Cortex of kidney (tissue), 1 donor: ENCODE measurements at places on chromosomes 11 and 22.

- no peak for DNase-seq
Measured at GRCh38 chr22:37485395-37486223, 575 bp downstream of the MFNG start.

- no peak for DNase-seq
Measured at GRCh38 chr11:13826505-13827278, 135.8 kb upstream of the SPON1 start.

GRCh38 chr11:119103793-119104192 lies 2.1 kb upstream of the DPAGT1 start:
- no peak for DNase-seq

DNA sequence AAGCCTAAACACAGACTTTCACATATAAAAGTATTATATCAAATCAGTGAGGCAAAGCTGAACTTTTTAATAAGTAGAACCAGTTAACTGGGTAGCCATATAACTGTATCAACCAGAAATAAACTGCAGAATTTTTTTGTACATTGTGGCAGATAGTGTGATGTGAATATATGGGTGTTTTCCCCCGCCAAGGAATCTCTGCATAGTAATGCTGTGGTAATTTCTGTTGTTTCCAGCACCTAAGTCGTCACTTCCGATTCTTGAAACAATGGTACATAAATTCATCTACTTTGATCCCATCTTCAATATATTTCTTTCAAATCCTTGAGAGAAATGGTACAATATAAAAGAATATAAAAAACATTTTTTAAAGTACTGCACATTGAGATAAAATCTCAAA lies 39.6 kb downstream of the NARS2 start:
- no peak for DNase-seq

GRCh38 chr22:17924076-17924475 lies 100.3 kb downstream of the MICAL3 start:
- no peak for DNase-seq

DNA sequence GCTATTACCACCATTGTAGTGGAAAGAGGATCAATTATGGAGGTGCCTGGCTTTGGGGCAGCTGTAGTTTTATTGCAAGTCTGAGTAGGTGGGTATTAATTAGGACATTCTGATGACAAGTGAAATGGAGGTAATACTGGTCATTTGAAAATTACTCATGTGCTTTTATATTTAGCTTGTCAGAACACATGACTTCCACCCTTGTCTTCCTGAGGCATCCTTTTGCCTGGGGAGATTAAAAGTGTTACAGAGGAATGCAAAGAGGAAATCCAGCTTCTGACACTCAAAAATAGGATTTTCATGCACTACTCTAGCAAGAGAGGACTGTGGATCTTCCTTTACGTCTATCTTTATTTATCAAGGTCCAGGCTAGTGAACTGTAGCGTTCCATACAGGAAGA lies 44.7 kb upstream of the CAPRIN1 start:
- DNase-seq: no peak

DNA sequence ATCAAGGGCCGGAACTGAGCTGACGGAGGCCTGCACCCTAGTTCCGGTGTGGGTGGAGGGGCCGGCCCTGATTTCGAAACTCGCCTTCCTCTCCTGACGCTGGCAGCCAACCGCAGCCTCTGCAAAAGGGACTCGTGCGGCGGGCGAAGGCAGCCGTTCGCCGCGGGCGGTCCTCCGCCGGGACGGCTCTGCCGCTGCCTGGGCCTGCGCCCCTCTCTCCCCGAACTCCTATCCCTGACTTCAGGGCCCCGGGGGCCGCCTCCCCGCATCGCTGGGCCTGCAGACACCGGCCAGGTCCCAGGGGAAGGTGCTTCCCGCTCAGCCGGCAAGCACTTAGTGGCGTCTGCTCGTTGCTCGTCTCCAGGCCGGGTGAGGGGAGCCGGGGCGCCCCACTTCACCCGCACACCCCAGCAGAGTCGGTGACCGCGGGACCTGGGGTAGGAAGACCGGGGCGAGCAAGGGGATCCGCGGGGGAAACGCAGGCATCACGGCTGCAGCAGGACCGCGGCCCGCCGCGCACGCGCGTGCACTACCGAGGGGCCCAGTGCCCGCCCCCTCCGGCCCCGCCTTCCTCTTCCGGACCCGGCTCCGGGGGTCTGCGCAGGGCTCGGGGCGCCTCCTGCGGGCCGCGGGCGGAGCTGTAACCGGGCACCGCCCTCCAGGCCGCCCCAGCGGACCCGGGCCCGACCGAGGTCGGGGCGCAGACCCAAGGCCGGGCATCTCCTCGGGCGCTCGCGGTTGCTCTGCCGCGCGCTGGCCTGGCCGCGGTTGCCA lies 464 bp upstream of the ANKRD13D start:
- no peak for DNase-seq

- no peak for DNase-seq
Measured at GRCh38 chr11:13206086-13206640, 71.4 kb upstream of the BMAL1 start.

GRCh38 chr11:95277868-95278267 lies 46.9 kb upstream of the SESN3 start:
- no peak for DNase-seq

DNA sequence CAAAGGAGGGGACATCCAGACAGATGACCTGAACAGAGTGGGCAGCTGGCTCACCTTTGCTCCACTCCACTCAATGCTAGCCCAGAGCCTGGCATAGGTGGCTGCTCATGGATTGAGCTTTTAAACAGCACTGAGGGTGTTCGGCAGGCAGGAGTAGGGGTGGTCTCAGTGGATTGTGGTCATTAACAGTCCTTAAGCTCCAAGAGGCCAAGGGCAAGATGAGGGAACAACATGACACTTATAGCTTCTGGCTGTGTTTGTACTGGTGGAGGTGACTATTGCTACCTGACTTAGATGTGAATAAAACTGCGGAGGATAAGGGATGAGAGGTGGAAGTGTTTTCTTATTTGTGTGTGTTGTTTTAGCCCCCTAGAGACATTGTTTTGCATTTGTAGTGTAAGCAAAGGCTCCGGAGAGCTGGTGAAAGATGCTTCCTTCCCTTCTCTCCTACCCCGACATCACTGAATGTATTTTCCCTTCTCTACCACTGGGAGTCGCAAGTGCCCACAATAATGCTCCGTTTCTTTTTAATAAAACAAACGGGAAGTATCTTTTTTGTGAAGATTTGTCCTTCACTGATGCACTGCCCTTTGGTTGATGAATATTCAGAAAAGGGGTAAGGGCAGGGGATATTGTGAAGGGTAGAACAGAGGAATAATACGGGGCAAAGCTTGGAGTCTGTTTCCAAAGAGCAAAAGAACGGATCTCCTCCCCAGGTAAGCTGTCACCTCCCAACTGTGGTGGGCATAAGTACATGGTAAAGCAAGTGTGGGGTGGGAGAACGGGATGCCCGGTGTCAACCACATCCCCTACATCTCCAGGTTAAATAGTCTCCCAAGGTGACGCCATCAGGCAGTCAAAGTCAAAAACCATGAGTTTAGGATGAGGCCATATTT lies 27.5 kb upstream of the MTNR1B start:
- DNase-seq: no peak

DNA sequence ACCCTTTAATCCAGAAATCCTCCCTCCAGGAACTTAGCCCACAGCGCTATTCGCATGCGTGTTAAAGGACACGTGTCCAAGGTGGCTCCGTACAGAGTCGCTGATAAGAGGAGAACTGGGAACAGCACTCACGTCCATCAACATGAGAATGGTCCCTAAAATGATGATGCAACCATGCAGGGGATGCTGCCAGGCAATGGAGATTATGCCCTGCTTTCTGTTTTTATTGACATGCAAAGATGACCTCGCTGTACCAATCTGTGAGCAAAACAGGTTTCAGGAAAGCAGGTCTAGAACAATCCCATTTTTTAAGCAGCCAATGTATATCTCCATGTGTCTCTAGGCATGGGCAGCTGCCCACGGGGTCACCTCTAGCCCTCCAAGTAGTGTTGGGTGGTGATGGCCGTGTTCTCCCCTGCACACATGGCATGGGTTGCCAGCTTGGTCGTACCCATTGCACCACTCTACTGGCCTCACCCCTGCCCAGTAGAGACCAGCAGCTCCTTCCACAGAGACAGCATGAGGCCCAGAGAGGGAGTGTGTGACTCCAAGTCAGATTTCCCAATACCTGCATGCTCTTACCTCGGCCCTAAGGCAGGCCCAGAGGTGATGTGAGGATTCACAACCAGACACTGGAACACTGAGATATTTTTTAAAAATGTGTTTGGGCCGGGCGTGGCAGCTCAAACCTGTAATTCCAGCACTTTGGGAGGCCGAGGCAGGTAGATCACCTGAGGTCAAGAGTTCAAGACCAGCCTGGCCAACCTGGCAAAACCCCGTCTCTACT lies 68.3 kb upstream of the LINC01488 start:
- no peak for DNase-seq

DNA sequence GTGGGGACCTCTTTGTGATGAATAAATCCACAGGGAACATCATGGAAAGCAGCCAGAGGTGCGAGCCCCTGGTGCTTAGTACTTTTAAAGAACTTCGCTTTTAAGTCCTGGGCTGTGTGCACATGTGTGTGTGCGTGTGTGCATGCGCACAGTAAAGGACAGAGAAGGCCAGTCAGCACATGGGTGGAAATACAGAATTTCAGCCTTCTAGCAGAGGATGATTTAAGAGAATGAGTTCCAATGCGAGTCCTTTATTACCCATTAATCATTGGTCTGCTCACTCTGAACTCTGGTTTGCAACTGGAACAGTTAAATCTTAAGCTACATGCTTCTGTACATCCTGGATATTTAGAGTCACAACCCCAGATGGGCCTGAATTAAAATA lies 18.9 kb downstream of the TEAD1 start:
- no peak for DNase-seq

GRCh38 chr11:120404495-120404894 lies 68.3 kb downstream of the ARHGEF12 start:
- no peak for DNase-seq

- DNase-seq: no peak
Measured at GRCh38 chr11:47215366-47215910, 664 bp downstream of the DDB2 start.

GRCh38 chr11:123111465-123111864 lies 49.5 kb upstream of the HSPA8 start:
- no peak for DNase-seq

GRCh38 chr22:29973269-29973668 lies 90.3 kb downstream of the MTMR3 start:
- DNase-seq: no peak

- DNase-seq: no peak
Measured at GRCh38 chr22:22450343-22450839, 58.2 kb downstream of the ZNF280B start.

DNA sequence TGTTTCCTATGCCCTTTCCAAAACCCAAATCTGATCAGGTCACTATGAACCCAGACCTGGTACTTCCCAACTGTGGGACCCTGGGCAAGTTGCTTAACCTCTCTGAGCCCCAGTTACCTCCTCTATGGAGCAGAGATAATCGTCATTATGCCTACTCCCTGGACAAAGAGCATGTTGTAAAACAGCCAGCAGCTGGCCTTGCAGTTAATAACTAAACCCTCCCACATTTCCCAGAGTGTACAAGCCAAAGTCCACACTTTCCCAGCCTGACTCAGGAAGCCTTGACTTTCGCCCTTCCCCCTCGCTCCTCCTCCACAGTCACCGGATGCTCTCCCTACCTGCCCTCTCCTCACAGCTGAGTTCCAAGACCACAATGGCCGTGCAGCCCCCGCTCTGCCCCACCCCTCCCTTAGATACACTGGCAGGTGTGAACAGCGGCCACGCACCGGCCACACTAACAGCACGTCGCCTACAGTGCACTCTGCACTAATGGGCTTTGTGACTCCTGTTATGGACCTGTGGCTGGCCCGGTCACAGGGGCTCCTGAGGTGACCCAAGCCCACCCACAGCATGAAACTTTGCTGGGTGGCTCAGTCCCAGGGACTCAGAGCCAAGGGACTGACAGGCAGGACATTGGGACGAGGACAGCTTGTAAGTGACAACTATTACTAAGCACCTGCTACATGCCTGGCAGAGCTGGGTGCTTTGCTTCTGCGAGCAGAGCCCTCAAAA lies 15.6 kb upstream of the MFNG start:
- DNase-seq: no peak

DNA sequence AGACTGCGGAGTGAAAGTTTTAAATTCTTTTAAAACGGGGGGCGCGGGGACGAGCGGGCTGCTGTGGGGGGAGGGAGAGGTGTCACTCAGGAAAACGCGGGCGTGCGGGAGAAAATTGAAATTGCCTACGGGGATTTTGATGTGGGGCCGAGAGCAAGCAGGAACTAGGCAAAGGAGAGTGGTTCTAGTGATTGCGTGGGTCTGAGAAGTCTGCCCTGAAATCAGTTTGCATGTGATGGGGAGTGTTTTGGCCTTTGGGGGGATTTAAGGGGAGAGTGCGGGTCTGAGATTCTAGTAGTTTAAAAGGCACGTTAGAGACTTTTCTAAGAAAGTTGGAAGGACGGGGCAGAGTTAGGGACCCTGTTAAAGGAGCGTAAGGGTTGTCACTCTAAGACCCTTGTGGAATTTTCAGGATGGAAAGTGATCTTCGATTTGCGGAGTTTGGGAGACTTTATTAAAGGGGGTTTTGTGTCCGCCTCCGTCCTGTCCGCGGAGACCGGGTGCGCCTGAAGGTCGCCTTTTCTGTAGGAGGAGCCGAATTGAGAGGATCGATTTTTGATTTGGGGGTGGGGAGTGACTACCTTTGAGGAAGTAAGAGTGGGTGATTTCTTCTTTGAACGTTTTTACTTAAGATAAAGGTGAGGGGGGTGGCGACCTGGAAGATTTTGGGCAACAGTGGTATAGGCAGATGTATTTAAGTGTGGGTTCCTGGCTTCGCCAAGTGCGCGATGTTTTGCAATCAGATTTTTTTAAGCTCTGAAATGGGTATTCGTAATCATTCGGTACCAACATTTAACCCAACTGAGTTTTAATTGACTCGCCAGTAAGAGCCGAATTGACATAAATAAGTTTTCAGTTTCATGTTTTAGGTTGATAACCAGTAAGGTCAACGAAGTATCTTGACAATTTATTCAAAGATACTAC lies 1.1 kb downstream of the EED start:
- DNase-seq: no peak

- DNase-seq: no peak
Measured at GRCh38 chr11:69839516-69839915, 20.3 kb upstream of the FGF3 start.

GRCh38 chr11:122082205-122082604 lies 33.8 kb downstream of the BLID start:
- DNase-seq: no peak

- no peak for DNase-seq
Measured at GRCh38 chr11:62553839-62554361, 7.3 kb upstream of the AHNAK start.

GRCh38 chr11:110529043-110529442 lies 99.3 kb downstream of the FDX1 start:
- DNase-seq: no peak

DNA sequence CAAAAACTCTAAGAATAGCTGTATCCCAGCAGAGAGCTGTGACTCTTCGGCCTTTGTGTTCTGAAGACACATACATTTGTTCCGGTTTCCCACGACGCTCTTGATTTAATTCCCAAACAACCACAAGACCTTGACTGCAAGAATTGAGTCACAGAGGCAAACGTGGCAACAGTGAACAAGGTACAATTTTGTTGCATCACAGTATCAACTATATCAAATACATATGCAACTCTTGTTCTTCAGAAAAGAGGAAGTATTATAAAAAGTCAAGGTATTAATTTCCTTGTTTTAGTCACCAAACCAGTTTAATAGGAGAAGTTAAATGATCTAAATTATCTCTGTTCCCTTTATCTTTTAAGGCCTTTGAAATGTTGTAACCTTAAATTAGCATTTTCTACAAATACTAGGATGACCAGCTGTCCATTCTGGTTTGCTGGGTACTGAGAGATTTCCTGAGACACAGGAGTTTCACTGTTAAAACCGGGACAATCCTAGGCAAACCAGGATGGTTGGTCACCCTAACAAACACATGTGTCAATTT lies 11.1 kb downstream of the HPS5 start:
- DNase-seq: no peak
